ENCODE measurements at places on chromosomes 5 and 9. TPM values are rescaled to one million over a fixed set of nuclear protein-coding genes. Genes with fewer than 3 reads are reported as not detected.

DNA sequence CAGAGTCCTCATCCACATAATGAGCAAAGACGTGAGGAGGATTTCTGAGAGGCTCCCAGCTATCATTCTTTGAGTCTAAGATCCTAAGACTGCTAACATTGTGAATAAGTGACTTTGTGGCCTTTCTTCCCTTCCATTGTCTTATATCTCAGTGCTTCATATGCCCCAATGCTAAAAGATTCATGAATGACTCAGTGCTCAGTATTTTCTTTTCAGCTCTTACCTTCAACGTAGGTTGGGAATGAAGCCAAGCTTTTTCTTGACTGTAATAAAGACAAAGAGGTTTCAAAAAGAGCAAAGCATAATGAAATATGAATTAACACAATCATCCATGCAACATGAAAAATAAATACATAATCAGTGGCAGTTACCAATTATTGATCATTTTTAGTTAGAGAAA, 146.4 kb downstream of the ENTREP1 start:
- DNase-seq: no peak

Gene SOX30
- 0.47 TPM for total RNA-seq

DNA sequence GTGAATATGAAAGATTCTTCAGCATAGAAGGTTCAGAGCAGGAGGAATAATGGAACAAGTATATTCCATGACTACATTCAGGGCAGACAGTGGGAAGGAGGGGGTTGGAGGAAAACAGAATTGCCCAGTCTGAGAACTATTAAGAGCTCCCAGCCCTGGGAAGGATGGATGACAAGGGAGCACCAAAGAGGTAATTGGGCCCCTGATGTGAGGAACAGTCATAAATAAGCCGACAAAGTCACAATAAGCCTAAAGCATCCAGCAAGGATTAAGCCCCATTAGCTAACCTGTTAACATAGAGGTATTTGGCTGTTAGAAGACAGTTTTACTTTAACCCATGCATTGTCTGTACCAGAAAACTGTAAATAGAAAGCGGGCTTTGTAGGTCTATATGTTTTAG, 348.7 kb upstream of the SEMA6A start:
- DNase-seq: no peak

Gene CSF2
- not detected for total RNA-seq

- peak; percentile 26 for DNase-seq
Measured at GRCh38 chr9:94783928-94784327, 57.4 kb downstream of the AOPEP start.

DNA sequence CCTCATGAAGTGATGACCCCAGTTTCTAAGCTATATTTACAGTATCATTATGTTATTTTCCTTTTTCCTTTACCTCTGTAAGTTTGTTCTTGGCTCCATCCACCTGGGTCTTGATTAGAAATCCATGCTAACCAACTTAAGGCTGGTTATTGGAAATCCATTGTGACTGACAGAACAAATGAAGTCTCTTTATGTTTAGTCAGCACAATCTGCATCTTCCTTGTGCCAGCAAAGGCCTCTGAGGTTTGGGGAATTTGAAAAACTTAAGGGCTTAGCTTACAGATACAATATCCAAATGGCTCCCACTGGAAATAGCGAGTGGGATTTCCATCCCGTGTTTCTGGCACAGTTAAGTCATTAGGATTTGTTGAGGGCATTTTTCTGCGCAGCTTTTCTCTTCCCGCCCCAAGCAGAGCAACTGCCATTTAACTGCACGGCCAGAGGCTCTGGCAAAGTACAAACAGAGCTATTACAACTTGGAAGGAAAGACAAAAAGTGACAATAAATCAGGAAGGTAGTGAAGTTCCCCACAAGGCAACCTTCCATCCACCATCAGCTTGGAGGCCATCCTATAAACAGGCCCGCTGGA, 64.2 kb downstream of the DCP2 start:
- DNase-seq: no peak

DNA sequence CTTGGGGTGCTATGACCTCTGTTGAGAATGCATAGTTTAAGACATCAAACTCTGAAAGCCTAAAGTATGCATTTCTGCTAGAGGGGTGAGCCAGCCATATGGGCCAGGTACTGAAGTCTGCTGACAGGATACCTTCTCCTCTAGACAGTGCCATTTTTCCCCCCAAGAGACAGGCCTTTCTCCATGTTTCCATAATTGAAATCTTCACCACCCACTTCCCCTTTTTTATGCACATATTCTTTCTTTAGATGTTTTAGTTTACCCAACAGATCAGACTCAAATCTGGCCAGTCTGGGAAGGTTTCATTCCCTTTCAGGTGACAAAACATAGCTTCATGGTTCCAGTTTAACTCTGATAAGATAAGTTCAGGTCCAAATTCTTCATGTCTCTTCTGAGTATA, 212.8 kb downstream of the ADCY2 start:
- no peak for DNase-seq

Gene TNFSF8
- not detected for total RNA-seq

DNA sequence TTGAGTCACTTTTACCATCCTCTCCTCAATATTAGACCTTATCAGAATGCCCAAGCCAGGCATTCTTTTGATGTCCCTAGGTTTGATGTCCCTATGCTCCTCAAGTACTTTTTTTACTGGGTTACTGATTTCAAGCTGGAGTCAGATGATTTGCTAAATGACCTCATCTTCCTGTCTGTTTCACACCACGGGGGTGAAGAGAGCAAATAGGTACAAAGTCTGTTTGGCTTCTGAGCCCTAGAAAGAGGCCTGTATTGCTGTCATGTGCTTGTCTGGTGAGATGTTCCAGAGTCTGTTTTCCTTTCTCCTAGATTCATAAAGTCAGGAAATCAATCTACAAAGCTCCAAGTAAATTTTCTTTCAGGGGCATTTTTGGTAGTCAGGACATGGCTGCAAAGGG, 12.7 kb upstream of the DAB2 start:
- DNase-seq: no peak

DNA sequence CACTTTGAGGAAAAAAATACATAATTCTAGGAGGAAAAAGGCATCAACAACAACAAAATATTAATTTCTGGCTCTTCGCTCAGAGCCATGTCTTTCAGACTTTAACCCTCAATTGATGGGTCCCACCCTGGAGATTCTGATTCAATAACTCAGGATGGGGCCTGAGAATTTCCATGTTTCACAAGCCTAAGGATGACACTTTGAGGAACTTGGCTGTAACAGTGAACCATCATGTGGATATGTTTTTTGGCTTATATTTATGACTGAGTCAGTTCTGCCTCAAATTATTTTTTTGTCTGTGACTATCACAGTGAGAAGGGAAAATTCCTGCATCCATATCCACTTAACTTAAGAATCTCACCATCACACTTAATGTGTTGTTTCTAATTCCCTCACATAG, 504.6 kb downstream of the RASEF start:
- no peak for DNase-seq

DNA sequence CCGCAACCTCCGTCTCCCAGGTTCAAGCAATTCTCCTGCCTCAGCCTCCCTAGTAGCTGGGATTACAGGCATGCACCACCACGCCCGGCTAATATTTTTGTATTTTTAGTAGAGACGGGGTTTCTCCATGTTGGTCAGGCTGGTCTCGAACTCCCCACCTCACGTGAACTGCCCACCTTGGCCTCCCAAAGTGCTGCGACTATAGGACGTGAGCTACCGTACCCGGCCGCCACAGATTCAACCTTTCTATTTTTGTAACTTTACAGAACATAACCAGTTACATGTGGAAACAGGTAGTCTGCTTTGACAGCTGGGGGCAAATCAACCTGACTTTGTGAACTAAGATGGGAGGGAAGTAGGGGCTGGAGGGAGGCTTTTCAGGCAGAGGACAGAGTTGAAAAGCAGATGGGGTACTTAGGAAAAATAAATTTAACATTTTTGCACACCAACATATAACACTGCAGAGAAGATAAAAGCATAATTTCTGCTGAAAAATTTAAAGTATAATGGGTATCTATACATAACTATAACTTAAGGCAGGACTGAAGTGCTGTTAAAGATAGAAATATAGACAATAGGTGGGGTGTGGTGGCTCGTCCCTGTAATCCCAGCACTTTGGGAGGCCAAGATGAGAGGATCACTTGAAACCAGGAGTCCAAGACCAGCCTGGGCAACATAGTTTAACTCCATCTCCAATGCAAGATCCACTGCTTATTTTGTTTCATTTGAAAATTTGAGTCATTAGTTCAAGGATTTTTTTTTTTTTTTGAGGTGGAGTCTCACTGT, 5.1 kb downstream of the RPL37 start:
- no peak for DNase-seq

Gene KIF12
- total RNA-seq: not detected

- DNase-seq: no peak
Measured at GRCh38 chr5:35373249-35373648, 143.0 kb upstream of the PRLR start.

GRCh38 chr5:177393206-177393765, 7.2 kb downstream of the PFN3 start:
- DNase-seq: no peak

- peak; percentile 22 for DNase-seq
Measured at GRCh38 chr9:91001146-91001611, 199.6 kb downstream of the SYK start.

- peak; percentile 39 for DNase-seq
Measured at GRCh38 chr5:169628892-169629291, 8.2 kb upstream of the DOCK2 start.

GRCh38 chr5:14109041-14109747, 33.9 kb upstream of the TRIO start:
- no peak for DNase-seq

Gene TLX3
- not detected for total RNA-seq

DNA sequence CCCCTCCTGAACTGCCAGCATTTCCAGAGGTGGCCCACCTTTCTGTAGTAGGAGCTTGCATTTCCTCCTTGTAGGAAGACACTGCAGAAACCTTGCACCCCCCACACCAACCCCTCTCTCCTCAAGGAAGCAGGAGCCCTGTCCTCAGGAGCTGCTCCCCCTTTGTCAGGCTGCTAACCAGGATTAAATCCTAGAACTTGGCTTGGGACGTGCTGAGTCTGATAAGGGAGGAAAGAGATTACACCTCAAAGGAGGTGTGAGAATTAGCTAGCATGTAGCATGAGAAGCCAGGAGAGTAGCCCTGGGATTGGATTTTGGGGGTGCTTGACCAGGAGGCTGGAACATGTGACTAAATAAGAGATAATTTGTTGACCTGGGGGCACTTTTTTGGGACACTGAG, 119.8 kb upstream of the ALDH1B1 start:
- DNase-seq: no peak

GRCh38 chr5:159199225-159199624, 10.1 kb downstream of the RNF145 start:
- DNase-seq: no peak

DNA sequence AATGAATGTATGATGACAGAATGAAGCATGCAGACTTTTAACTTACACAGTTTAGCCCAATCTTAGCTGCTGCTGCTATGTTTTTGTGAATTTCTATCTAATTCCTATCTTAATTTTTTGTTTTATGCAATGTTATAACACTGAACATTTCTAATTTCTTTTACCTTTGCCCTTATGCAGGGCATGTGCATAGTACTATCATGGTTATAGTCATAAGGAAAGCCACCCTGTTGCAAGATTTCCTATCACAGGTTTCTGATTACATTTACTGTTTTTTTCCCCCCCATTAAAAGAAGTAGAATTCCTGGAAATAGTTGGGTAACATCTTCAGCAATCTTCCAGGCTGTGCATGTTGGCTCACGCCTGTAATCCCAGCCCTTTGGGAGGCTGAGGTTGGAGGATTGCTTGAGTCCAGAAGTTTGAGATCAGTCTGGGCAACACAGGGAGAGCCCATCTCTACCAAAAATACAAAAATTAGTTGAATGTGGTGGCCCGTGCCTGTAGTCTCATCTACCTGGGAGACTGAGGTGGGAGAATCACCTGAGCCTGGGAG, 164.4 kb downstream of the KDM4C start:
- no peak for DNase-seq
